Activated naive CD4-positive, alpha-beta T cell treated with anti-CD3 and anti-CD28 coated beads for 36 hours (primary cell): ENCODE measurements at places on chromosomes 6 and 20. TPM values are rescaled to one million over a fixed set of nuclear protein-coding genes. Genes with fewer than 3 reads are reported as not detected.
A peak's percentile ranks its signal among the peaks of the same experiment; 100 is the strongest.

DNA sequence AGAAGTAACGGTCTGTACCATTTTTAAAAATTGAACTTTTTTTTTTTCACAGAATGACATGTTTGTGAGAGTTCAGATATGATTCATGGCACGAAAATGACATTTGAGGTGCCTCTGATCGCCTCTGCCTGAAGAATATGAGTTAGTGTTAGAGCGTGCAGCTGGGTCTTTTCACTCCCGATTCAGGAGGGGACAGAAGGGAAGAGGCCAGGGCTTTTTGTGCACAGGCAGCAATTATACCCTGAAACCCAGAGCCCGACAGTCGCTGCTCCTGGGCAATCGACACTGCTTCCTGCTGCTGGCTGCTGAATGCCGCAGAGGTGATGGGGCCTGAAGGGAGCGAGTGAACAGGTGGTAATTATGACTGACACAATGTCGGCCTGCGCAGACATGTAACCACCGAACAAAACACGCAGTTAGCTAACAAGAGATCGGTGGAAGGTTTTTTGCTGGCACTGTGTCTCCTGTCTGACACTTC lies 652.0 kb upstream of the NOX3 start:
- no peak for DNase-seq

Gene LIME1
- total RNA-seq, result 3.1 TPM

DNA sequence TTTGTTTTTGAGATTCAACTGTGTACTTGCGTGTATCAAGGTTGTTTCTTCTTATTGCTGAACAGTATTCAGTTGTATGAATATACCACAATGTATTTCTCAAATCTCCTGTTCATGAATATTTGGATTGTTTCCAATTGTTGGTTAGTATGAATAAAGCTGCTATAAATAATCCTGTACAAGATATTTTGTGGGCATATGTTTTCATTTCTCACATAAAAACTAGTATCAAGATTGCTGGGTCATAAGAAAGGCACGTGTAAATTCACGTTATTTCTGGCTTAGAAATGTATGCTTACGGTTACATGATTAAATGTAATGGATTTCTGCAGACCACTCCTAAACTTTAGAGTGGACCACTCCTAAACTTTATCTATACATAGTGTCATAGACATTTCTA lies 96.6 kb downstream of the BTBD3 start:
- DNase-seq, result no peak

DNA sequence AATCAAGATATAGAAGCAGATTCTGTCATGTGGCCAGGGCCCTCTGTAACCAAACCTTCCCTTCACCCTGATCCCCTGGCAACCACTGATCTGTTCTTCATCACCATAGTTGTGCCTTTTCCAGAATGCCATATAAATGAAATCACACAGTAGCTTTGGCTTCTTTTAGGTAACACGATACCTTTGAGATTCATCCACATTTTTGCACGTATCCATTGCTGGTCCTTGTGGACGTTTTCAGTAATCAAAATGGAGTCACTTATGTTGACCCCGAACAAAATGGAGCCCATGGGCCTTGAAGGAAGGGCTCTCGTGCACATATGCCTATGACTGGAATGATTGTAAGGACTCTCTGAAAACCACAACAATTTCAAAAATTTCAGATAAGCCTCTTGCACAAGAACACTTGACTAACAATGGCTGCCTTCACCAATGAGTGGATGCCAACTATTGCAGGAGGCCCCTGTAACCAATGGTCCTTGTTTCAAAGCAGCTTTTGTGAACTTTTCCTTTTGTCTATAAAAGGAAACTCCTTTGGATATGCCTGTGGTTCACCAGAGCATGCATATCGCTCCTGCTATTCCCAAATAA lies 84.3 kb upstream of the RALY start:
- no peak for DNase-seq

DNA sequence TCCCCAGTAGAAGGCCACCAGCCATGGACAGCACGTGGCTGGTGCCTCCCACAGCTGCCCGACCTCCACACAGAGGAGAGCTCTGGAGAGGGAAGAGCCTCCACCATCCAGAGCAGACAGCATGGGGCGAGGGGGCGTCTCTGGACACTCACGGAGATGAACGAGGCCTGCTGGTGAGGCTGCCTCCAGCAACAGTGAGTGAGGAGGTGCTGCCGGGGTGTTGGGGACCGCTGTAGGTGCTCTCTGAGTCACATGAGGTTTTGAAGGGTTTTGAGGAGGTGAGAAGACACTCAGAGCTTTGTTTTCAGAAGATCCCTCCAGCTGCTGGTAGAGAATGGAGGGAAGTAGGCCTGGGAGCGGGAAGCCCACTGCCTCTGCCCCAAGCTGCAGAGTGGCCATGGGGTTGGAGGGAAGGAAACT lies 65.6 kb downstream of the THBS2 start:
- DNase-seq, result no peak

DNA sequence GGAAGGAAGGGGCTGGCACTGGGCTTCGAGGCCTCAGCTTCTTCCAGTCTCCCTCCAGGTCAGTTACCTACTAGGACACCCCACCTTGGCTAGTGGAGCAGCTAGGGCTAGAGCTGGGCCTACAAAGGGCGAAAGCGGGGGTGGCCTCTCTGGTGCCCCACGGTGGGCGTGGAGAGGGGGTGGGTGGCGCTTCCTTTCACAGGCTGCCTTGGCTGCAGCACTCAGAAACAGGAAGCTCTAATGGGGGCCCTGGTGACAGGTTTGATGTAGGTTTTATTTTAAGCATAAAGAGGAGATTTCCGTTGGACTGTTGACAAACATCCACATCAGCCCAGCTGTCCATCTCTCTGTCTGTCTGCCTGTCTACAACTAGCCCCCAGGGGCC lies 13.4 kb downstream of the FAM110A start:
- DNase-seq, result peak; percentile 71
